Left renal cortex interstitium (tissue), 4 donors: ENCODE measurements at places on chromosomes 5 and 9. TPM values are rescaled to one million over a fixed set of nuclear protein-coding genes. Genes with fewer than 3 reads are reported as not detected.

Gene IFNA5
- polyA plus RNA-seq, result not detected

Gene TOMM5
- 112 TPM for polyA plus RNA-seq

Gene CD274
- 0.62 TPM for polyA plus RNA-seq

Gene GDF9
- polyA plus RNA-seq, result 1.6 TPM

Gene PKD2L2
- 0.31 TPM for polyA plus RNA-seq

Gene GNAQ
- 59.0 TPM for polyA plus RNA-seq

DNA sequence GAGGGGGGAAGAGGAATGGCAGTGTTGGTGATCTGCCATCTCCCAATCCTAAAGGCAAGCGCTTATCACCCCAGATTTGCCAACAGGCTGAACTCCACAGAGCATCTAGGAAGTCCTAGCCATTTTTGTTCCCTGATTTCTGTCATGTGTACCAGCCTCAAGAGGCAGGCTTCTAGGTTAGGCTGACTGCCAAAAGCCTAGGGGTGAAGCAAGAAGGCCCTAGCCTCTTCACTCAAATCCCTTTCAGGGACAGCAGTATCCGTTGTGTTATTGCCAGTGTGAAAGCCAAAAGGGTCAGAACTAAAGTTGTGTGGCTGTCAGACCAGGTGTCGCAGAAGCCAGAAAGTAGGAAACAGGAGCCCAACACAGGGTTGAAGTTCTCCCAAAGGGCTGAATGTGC lies 14.7 kb downstream of the IGIP start:
- DNase-seq, result no peak

DNA sequence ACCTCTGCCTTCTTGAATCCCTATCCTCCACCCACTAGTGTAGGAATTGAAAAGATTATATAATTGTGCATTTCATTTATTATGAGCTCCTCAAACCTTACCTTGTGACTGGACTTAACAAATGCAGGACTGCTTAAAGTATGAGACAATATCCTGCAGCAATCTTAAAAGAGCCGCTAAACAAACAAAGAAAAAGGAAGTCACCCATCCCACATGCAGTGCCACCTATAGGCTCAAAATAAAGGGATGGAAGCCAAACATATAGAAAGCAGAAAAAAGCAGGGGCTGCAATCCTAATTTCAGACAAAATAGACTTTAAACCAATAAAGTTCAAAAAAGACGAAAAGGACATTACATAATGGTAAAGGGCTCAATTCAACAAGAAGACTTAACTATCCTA lies 8.7 kb downstream of the PCAT7 start:
- DNase-seq, result no peak

DNA sequence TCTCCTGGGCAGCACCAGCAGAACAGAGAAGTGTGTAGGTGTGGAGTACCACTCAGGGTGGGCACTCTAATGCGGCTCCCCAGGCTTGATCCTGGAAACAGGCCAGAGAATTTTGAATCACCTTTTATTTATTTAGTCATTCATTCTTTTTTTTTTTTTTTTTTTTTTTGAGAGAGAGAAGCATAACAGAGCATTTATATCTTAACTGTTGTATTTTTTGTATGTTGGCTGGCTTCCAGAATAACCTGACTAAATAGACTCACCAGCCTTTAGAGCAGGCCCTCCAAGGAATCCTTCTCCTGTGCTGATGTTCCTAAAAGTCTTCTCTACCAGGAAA lies 153.4 kb downstream of the PIK3R1 start:
- DNase-seq, result no peak

GRCh38 chr9:34502471-34502870 lies 20.3 kb downstream of the ENHO start:
- DNase-seq, result no peak

- DNase-seq, result no peak
Observed at GRCh38 chr5:23028445-23029021, 175.4 kb upstream of the CDH12 start.

- DNase-seq, result no peak
Observed at GRCh38 chr5:95817430-95817829, 5.1 kb downstream of the GLRX start.

DNA sequence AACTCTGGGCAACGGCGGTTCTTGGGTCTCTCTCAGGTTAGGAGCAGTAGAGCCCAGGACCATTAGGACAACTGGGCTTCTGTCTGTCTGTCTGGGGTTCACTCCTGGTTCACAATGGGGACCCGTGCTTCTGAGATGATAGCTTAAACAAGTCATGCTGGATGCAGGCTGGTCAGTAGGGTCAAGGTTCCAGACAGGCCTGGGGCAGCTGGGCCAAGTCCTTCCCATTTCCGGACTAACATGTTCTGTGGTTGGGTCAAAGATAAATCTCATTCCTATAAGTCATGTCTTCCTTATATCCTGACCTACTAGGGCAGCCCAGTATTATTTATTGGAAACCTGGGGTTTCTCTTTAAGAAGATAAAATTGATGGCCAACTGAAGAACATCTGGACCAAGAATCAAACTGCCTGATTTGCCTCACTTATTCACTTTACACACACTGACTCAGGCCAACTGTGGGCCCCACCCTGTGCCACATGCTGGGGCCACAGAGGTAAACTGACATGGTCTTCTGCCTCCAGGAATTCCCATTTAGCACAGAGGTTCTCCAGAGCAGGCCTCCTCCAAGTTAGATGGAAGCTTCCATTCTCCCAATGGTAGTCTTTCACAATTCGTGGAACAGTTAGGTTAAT lies 8.3 kb downstream of the HDHD3 start:
- no peak for DNase-seq

DNA sequence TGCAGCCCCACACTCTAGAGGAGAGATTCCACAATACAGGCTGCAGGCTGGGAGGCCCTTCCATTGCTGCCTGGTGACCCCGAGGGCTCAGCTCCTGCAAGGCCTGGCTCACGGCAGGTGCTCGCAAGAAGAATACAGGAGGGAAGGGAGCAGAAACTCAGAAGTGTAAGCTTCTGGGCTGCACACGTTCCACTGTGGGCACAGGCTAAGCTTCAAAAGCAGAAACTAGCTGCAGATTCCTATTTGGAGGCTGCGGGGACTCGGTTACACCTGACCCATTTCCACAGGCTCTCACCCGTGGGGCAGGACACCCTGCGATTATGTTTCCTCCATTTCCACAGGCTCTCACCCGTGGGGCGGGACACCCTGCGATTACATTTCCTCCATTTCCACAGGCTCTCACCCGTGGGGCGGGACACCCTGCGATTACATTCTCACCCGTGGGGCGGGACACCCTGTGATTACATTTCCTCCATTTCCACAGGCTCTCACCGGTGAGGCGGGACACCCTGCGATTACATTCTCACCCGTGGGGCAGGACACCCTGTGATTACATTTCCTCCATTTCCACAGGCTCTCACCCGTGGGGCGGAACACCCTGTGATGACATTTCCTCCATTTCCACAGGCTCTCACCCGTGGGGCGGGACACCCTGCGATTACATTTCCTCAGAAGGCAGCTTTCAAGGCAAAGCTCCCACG lies 10.3 kb downstream of the LPCAT1 start:
- DNase-seq, result no peak

DNA sequence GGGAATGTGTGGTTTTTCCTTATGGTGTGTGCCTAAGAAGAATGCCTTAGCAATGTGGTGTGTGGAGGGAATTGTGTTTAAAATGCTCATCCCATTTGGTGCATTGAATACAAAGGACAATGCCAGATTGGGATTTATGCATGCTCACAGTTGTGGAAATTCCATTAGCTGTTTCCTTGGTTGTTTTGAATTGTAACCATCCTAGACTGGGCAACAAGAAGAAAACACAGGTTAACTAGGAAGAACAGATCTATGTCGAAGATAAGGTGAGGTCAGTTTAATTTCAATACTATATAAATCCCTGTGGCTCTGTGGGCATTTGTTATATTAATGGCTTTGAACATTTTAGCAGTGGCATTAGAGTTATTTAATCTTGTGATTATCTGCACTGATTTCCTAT lies 266.8 kb downstream of the MAT2B start:
- no peak for DNase-seq

DNA sequence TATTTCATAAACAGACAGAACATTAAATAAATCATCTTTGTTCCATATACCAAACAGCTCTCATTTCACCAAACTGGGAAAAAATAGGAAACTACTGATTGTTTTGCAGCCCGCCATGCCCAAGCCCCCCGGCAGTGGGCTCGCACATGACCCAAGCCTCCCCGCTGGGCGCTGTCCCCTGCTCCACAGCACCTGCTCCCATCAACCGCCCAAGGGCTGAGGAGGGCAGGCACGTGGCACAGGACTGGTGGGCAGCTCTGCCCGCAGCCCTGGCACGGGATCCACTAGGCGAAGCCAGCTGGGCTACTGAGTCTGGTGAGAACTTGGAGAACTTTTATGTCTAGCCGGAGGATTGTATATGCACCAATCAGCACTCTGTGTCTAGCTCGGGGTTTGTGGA lies 554.8 kb upstream of the CCNG1 start:
- no peak for DNase-seq

DNA sequence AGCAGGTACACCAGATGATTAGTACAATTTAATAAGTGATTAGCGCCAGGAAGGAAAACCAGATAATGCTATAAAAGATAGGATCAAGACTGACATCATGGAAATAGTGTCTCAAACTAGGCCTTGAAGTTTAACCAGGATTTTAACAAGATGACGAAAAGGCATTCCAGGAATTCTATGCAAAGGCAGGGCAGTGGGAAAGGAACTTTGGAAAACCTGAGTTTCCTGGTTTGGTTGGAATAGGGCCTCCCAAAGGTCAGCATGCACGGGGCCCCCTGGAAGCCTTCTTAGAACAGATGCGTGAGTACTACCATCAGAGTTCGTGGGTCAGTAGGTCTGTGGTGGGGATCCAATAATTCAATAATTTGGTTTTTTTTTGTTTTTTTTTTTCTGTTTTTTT lies 935.2 kb upstream of the DMAC1 start:
- no peak for DNase-seq

- DNase-seq, result no peak
Observed at GRCh38 chr9:28587052-28587451, 1013.8 kb upstream of the C9orf72 start.

- no peak for DNase-seq
Observed at GRCh38 chr9:88085476-88085875, 52.8 kb downstream of the SPATA31C2 start.

DNA sequence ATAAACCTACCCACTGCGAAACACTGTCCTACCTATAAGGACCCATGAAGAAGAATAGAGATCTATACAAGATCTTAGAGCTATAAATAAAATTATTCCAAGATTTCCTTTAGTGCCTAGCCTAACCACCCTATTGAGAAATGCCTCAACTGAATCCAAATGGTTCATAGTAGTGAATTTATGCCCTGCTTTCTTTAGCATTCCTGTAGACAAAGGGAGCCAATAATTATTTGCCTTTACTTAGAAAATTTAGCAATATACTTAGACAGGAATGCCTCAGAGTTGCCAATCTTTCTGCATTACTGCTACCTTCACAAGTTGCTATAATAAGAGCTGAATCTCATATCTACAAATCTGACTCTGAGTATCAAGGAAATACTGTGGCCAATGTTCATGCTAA lies 62.6 kb downstream of the PUM3 start:
- no peak for DNase-seq

DNA sequence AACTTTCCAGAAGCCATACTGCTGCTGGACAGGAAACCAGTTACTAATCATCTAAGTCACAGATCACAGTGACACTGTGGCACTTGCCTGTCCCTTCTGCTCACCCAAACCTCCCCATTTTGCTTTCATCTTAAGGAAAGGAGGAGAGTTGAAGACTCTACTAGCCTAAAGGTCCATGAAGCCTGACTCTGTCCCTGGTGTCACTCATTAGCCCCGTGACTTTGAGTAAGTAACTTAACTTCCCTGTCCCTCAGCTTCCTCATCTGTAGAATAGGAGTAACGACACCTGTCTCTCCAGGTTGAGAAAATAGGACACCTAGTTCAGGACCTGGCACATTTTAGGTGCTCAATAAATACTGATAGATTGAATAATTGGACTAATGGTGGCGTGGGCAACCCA lies 536 bp upstream of the SLC6A7 start:
- DNase-seq, result no peak

- no peak for DNase-seq
Observed at GRCh38 chr9:38641985-38642864, 21.8 kb upstream of the ANKRD18A start.

GRCh38 chr5:129041196-129041881 lies 53.2 kb upstream of the ISOC1 start:
- DNase-seq, result peak; percentile 44

- DNase-seq, result peak; percentile 56
Observed at GRCh38 chr5:133884569-133885311, 83.7 kb downstream of the C5orf15 start.

GRCh38 chr5:135830876-135831275 lies 3.6 kb upstream of the SLC25A48 start:
- DNase-seq, result no peak

- DNase-seq, result no peak
Observed at GRCh38 chr5:12354686-12355085, 450.4 kb upstream of the CTNND2 start.

GRCh38 chr9:2299156-2299842 lies 284.2 kb downstream of the SMARCA2 start:
- DNase-seq, result no peak

DNA sequence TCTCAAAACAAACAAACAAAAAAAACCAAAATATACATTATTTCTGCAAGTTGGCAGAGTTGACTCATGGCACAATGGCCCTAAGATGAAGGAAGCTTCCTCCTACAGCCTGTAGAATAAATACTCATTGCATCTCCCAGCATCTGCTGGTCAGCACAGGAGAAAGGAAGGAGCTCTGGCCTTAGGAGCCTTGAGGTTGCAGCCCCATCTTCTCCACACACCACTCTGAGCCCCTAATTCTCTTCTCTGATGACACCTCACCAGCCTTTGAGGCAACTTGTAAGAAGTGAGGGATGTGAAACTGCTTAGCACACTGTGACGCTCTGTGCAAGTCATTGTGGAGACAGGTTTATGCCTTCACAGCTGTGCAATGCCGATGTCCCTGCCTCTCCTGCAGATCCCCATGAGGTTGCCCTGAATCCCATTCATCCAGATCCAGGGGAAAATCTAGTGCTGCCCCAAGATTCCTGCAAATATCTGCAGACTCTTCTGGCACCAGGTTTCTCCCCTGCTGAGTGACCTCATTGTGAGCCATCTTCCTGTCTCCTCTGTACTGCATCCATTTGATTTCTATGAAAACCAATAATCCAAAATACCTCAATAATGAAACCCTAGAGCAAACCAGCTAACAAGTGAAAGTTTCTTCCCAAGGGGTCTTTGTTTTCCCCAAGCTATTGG lies 65.3 kb upstream of the TGFBR1 start:
- no peak for DNase-seq
